ENCODE measurements at places on chromosomes 16 and 17.

DNA sequence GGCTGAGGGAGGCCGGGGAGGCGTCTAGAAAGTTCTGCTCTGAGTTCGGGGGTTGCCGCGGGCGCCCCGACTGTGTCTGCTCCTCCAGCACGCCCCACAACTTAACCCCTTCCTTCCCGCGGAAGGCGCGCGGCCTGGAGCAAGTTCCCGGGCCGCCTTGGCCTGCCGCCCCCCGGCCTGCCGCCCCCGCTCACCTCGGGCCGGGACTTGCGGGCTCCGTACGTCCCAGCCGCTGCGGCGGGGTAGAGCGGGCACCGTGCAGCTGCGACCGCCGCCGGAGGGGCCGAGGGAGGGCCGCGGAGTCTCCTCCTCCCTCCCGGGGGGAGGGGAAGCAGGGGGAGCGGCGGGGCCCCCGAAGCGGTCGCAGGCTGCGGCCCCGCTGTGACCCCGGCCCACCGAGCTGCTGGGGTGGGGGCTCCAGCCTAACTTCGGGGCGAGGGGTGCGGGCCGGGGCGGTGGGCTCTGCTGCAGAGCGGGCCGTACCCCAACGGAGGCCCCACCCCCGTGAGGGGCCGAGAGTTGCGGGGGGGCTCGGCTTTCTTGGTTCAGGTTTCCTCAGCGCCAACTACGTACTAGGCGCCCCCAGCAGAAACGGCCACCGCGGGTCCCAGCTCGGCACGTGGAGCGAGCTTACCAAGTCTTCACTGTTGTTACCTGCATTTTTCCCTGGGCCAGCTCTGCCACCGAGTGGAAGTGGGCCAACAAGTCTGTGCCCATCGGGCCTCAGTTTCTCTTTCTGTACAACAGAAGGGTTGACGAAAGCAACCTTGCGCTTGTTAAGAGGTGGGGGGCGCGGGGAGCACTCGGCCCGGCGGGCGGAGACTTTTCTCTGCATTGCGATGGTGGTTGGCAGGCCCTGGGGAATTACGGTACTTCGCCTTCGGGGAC is at the start of gene CCDC102A:
Gene CCDC102A, minus strand, starts transcription at position 266 of the 888 bp plus-strand sequence. CDS start 7,394 bp downstream, outside the sequence.
- no peak for DNase-seq

- DNase-seq: no peak
Observed at GRCh38 chr17:9284884-9285283, 263.6 kb downstream of the NTN1 start.

GRCh38 chr16:85029408-85029784 is 1.8 kb downstream of the KIAA0513 start:
- no peak for DNase-seq

GRCh38 chr16:67040166-67040565 is 11.2 kb downstream of the CBFB start:
- no peak for DNase-seq

DNA sequence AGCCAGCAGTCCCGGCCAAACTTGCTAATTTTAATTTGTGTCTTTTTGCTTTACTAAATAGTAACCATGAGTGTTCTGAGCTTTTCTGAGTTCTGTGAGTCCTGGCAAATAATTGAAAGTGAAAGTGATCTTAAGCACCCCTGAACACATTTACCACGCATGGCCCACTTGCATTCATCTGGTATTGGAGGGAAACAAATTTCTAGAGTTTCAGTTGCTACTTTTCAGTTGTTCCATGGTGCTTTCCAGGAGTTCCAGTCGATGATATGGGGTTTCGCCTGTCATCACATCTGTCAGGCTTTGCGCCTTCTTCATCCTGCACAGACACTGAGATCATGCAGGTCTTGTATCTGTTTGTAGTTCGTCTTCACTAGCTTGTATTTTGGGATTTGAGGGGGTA is 44.1 kb downstream of the CRLF3 start:
- no peak for DNase-seq

GRCh38 chr17:74578979-74579378 is 11.7 kb upstream of the CD300H start:
- no peak for DNase-seq

- DNase-seq: no peak
Observed at GRCh38 chr17:75228847-75229246, 23.4 kb downstream of the NUP85 start.
